ENCODE measurements at places on chromosomes 6 and 20. TPM values are rescaled to one million over a fixed set of nuclear protein-coding genes. Genes with fewer than 3 reads are reported as not detected.
A peak's percentile ranks its signal among the peaks of the same experiment; 100 is the strongest.

DNA sequence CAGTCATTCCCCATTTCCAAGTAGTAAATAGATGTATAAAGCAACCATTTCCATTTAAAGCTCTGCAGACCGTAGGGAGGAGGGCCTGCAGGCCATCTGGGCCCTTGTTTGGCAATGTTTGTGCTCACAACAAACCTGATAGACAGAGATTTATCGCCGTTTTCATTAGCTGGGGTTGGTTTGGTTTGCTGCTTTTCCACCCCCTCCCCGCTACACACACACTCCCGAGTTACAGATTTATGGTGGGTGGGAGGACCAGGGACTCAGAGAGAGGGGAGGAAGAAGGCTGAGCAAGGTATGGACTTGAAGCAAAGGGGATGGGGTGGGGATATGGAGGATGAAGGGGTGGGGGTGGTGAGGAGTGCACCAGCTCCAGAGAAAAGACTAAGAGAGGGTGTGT lies 36.6 kb upstream of the FOXP4 start:
- DNase-seq, result no peak

DNA sequence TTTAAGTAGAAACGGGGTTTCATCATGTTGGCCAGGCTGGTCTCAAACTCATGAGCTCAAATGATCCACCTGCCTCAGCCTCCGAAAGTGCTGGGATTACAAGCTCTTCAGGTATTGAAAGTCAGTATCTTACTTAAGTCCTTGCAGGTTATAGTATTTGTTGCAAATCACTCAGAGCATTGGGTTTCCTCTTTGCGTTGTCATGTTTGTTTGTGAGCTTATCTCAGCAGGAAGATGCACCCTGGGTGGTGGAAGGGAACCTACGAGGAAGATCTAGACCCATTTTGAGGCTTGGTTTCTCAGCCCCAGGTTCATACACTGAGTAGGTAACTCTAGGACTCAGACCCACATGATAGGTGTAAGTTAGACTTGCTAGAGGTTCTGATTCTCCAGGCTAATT lies 18.6 kb downstream of the MYH7B start:
- DNase-seq, result no peak

GRCh38 chr20:37948956-37949355 lies 46.0 kb downstream of the VSTM2L start:
- no peak for DNase-seq

- DNase-seq, result no peak
These were observed 26.5 kb downstream of the FAM229B start for GRCh38 chr6:112113918-112114317.

DNA sequence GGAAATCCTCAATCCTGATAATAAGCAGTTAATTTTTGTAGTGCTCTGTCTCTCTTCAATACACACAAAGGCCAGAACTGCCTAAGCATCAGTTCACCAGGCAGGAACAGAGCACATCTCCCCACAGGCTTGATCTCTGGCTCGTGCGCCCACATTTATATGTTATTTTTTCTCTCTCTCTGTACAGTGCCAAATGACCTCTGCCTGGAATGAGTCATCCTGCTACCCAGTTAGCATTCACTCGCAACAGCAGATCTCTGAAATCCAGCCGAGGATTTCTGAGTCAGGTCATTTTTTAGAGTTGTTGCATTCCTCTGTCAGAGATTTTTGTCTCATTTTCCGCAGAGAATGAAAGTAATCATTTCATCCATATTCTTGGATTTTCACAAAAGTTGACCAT lies 107.1 kb downstream of the COL12A1 start:
- no peak for DNase-seq

GRCh38 chr20:63810730-63811490 lies 20.2 kb downstream of the ZBTB46 start:
- DNase-seq, result no peak

DNA sequence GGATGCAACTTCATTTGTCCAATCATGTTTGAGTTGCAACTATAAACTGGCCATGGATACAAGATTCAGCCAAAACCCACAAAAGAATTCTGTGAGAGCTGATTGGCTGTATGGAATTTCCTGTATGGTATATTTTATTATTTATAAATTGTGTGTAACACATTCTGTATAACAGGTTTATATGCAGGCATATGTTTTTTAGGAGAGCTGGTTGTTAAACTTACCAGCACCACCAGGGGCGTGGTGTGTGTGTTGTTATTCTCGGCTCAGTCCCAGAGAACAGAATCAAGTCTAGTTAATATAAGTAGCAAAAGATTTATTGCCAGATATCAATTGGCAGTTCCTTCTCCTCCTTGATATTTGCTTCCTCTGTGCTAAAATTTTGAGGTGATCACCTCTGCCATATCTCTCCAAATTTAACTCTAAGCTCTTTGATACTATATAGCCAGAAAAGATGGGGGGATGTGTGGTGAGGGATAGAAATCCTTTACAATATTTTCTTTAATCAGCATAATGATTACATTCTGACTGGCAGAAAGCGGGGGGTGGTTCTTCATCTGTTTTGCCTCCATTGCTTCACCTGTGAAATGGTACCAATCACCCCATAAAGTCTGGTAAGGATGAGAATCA lies 22.9 kb downstream of the CNBD2 start:
- no peak for DNase-seq

DNA sequence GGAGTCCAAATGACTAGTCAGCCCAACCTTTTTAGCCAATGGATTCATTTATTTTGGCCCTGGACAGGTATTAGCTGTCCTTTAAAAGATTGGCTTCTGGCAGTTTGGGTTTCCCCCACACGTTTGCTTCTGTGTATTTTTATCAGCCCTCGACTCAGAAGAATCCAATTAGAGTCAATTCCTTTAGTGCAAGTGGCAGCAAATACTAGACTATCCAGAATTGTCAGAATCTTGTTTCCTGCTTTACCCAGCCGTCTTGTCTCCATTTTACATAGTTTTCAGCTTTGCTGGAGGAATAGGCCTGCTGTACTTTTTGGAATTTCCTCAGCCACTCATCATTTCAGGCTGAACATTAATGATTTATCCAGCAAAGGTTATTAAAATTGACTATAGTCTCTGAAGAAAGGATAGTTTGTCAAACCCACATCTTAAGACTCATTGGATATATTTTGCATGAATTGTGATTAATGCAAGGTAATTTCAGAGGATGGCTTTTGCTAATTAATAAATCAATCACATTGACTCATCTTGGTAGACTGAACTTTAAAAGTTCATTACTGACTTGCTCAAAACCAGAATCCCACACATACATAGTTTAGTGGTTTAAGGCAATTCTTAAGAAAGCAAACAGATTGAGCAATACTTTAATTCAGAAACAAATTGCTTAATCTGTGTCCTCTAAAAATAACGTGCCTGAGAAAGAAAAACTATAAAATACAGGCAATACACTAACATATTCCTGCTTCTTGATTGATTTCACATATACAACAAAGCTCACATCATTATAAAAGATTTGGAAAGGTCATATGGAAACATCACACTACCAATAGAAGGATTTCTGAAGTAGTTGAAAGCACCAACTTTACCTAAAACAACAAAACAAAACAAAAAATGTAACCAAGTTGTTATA lies 62.9 kb upstream of the ZNF217 start:
- peak; percentile 55 for DNase-seq

GRCh38 chr6:89530982-89531381 lies 98.0 kb downstream of the ANKRD6 start:
- no peak for DNase-seq

DNA sequence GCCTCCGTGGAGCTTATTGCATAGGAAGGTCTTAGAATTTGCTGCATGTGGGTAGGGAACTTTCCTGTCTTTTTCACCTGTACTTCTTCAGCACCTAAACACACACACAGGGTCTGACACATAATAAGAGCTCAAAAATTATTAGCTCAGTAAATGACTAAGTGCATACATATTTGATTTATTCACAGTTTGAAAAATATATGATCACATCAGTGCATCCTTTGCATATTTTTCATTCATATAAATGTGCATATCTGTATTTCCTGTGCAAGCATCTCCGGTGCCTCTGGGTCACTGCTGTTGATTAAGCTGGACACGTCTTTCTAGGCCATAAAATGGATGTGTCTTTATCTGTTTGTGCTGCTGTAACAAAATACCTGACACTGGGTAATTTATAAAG lies 234.7 kb downstream of the UST start:
- no peak for DNase-seq

DNA sequence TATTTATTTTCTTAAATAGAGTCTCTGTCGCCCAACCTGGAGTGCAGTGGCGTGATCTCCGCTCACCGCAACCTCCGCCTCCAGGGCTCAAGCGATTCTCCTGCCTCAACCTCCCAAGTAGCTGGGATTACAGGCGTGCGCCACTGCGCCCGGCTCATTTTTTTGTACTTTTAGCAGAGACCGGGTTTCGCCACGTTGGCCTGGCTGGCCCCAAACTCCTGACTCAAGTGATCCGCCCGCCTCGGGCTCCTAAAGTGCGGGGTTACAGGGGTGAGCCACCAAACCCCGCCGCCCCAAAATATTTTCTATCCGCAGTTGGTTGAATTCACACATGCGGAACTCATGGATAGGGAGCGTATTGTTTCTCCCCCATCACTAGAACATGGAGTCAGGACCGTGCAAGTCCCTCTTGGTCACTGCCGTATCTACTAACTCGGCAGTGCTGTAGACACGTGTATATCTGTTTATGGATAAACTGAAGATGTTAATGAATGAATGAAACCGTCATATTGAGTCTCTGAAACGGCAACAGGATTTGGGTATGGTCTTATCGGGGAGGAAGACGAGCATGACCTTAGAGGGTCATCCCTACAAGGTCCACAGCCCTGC lies 904 bp downstream of the MKKS start:
- DNase-seq, result peak; percentile 78

The ENPP1 gene
- 2.3 TPM for polyA plus RNA-seq

DNA sequence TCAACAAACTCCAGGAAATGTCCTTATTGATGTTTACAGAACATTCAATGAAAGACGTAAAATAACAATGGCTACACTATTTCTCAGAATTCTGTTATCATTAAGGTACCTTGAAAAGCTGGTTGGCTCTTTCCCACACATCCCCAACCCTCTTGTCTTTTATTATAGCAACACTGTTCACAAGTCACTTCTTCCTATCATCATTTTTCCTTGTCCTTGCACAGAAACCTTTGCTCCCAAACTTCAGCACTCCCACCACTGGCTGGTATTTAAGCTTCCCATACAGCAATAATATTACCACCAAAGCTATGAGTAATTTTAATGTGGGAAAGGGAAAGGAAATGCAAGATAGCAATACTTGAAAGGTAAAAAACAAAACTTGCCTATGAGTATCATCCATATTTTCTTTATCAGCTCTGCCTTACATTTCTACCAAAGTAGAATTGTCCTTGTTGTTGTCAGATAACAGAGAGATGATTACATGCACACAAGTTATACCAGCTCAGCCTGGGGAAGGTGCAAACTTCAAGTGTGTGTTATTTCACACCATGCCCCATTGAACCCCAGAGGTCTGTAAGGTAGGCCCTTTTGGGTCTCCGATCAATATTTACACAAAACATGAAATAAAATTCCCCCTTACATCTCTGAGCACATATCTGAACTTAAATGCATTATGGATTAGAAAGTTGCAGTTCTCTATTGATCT lies 32.2 kb downstream of the ARHGAP18 start:
- DNase-seq, result no peak

- DNase-seq, result no peak
These were observed 466.5 kb upstream of the RNF217 start for GRCh38 chr6:124495665-124496190.

GRCh38 chr6:45386501-45386900 lies 8.8 kb upstream of the SUPT3H start:
- DNase-seq, result no peak

DNA sequence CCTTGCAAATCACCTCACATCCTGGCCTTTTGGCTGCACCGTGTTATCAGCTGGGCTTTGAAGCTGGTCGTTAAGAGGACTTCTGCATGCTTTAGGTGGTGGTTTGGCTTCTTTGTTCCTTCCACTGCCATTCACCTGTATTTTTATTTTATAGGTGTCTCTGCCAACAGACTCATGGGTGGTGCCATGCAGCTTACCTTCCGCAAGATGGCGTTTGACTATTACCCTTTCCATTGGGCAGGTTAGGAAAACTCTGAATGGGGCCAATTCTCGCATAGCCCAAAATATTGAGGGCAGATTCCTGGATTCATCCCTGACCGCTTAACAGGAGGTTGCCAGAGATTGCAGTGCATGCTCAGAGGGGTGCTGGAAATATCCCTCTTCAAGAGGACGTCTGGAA lies 32.4 kb downstream of the TAF11 start:
- no peak for DNase-seq

The GTSF1L gene
- polyA plus RNA-seq, result not detected

The MYT1 gene
- 0.30 TPM for polyA plus RNA-seq

The GSTA3 gene
- 1.3 TPM for polyA plus RNA-seq

- no peak for DNase-seq
These were observed 56.5 kb upstream of the TENT5A start for GRCh38 chr6:81808851-81809570.

The WFDC2 gene
- 36.0 TPM for polyA plus RNA-seq

The PTCRA gene
- 0.79 TPM for polyA plus RNA-seq

The GABRR1 gene
- polyA plus RNA-seq, result not detected

DNA sequence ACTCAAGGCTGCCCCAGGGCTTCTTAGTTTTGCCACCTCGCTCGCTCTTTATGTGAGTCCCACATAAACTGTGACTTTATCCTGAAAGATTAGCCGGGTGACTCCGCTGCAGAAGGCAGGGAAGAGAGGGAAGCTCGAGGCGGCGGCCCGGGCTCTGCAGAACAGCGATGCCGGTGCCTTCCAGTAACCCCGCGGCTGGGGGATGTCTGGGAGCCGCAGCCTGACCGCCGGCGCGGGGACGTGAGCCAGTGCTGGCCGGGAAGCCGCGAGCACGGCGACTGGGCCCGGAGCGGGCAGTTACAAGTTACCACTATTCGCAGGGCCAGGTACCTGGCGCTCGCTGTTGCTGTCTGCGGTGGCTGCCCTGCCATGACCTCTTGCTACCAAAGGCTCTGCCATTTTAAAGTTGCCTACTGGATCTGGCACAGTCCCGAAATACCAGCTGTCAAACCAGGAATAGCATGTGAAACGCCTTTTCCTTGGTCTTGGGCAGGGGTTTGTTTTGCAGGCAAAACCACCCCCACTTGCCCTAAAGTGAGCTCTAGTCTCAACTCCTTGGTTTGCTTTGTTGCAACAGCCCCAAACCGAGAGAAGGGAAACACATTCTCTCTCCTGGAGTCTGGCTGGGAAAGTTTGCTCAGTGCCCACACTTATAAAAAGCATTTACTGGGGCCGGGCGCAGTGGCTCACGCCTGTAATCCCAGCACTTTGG lies 124.0 kb upstream of the SLC2A12 start:
- peak; percentile 92 for DNase-seq

The PGK2 gene
- not detected for polyA plus RNA-seq

GRCh38 chr6:17169291-17169690 lies 67.4 kb downstream of the STMND1 start:
- DNase-seq, result no peak
